ENCODE measurements at places on chromosomes 13 and 19.

DNA sequence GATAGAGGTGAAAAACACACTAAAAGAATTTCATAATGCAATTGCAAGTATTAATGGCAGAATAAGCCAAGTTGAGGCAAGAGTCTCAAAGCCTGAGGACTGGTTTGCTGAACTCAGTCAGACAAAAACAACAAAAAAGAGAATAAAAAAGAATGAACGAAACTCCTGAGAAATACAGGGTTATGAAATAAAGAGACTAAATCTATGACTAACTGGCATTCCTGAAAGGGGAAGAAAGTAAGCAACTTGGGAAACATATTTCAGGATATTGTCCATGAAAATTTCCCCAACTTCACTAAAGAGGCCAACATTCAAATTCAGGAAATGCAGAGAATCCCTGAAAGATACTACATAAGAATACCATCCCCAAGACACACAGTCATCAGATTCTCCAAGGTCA is 47.8 kb downstream of the UBL3 start:
- no peak for DNase-seq

GRCh38 chr19:27966390-27966816 is 1246.5 kb downstream of the UQCRFS1 start:
- peak; percentile 15 for DNase-seq

- DNase-seq = no peak
Observed at GRCh38 chr19:41915776-41916414, 12.4 kb downstream of the ERFL start.

DNA sequence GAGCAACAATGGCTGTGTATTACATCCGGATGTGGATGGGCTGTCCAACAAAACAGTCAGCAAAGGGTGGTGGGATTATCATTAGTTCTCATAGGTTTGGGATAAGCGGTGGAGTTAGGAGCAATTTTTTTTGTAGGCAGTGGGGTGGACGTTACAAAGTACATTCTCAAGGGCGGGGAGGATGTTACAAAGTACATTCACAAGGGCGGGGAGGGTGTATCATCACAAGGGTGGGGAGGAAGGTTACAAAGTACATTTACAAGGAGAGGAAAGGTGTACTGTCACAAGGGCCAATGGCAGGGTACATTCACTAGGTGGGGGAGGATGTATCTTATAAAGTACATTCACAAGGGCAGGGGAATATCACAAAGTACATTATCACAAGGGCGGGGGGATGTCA is 20.8 kb upstream of the ZNF561 start:
- no peak for DNase-seq

DNA sequence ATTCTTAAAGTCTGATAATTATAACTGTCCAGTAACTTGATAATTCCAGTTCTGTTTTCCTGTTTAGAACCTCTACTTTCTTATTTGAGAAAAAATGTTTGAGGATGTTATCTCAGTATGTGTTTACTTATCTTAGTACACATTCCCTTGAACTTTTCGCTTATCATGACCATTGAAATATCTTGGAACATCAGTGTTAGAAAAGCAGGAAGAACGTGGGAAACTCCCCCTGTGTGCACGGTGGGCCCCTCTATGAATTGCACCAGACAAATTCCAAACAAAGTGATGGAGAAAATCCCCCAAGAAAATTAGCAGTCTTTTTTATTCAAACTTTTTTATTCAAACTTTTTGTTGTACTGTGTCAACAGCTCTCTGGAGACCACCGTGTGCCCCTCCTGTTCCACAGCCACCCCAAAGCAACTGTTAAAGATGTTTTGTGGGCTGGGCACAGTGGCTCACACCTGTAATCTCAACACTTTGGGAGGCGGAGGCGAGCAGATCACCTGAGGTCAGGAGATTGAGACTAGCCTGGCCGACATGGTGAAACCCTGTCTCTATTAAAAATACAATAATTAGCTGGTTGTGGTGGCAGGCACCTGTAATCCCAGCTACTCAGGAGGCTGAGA is 78.3 kb upstream of the PEG3 start:
- DNase-seq = no peak

DNA sequence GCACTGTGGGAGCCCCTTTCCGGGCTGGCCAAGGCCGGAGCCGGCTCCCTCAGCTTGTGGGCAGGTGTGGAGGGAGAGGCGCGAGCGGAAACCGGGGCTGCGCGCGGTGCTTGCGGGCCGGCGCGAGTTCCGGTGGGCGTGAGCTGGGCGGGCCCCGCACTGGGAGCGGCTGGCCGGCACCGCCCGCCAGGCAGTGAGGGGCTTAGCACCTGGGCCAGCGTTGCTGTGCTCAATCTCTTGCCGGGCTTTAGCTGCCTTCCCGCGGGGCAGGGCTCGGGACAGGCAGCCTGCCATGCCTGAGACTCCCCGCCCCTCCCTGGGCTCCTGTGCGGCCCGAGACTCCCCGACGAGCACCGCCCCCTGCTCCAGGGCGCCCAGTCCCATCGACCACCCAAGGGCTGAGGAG is 405.2 kb upstream of the PRR20A start:
- no peak for DNase-seq

GRCh38 chr13:48902368-48902767 is 73.3 kb upstream of the FNDC3A start:
- DNase-seq = peak; percentile 70

DNA sequence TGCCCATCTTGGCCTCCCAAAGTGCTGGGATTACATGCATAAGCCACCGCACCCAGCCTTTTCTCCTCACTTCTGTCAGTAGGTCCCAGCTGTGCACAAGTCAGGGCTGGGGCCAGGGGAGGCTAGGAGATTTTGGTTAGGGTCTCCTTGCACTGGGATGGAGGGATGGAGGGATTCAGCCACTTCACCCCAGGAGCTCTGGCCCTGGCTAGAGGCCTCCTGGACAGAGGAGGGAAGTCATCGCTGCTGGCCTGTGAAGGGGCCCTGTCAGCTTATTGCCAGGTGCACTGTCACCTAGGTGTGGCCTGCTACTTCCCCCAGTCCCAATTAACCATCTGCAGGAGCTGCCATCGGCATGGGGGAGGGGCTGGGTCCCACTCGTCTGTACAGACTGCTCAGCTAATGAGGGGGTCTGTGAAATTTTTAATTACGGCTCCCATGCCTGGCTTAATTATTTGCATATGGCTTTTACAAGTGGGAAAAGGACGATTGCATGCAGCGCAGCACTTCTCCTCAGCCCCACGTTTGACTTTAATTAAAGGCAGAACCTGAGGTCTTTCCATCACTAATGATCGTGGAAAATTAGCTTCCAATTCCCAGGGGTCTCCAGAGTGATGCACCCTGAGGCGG is 52.4 kb downstream of the CHST8 start:
- no peak for DNase-seq

- no peak for DNase-seq
Observed at GRCh38 chr13:71516521-71516920, 350.5 kb downstream of the DACH1 start.

DNA sequence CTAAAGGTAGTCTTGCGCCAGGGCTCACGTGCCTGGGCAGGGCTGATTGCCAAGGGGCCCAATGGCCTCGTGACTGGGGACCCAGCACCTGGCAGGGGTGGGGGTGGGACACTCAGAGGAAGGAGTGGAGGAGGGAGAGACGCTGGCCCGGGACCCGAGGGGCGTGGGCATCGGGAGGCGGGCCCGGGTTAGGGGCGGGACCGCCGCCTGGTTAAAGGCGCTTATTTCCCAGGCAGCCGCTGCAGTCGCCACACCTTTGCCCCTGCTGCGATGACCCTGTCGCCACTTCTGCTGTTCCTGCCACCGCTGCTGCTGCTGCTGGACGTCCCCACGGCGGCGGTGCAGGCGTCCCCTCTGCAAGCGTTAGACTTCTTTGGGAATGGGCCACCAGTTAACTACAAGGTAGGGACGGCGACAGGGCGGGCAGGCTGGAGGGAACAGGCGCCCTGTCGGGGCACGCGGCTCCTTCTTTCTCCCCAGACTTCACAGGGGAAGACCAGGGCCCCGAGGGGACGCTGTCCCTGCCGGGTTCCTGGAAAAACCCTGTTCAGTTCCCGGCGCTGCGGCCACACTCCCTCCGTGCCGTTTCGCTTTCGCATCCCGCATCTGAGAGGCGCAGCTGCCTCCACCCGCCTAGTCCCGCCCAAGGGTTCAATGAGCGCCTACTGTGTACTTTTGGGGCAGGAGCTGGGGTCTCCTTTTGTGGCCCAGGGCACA is at the start of gene IFI30:
Gene IFI30, plus strand, starts transcription at position 242 of the 717 bp plus-strand sequence. Its CDS starts 29 bp downstream, at position 271.
- peak; percentile 49 for DNase-seq

DNA sequence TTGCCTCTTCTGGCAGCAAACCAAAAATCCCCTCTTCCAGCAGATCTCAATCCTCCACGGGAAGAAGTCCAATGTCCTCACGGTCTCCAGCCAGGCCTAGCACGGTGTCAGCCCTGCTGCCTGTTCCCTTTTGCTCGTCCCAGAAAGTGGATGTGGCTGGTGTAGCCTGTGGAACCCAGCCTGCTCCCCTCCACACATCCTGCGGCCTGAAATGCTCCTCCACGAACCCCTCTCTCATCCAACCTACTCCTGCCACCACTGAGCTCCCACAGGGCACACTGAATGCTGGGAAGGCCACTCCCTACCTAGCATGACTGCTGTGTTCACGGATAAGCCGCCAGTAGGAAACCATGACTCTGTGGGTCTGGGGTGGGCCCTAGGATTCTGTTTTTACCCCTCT is 3.0 kb downstream of the MBOAT7 start:
- no peak for DNase-seq

DNA sequence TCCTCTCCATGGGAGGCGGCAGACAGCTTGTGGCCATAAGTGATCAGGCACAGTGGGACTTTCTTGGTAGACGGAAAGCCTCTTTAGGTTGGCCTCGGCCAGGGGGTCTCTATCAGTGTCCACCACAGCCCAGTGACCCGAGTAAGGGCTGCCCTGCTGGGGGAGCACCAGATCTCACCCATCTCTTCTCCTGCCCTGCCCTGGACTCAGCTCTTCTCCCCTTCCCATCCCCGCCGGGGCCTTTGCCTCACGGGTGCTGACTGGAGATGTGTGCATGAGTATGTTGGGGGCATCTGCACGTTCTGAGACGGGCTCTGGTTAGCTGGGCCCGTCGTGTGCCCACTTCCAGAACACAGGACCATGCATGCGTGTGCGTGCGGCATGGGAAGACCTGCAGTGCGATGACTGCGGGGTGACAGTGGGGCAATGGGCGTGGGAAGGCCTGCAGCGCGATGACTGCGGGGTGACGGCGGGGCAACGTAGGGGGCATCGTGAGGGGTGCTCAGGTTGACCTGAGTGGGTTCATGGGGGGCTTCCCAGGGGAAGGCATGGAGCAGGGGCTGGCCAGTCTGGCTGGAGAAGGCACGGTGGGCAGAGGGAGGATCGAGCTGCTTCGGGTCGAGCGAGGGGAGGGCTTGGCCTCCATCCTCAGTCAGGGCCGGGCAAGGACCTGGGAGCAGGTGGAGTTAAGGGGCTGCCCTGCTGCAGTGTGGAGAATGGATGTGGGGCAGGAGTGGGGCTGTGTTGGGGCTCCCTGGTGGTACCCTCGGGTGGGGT is 15.9 kb downstream of the EPN1 start:
- DNase-seq = no peak

DNA sequence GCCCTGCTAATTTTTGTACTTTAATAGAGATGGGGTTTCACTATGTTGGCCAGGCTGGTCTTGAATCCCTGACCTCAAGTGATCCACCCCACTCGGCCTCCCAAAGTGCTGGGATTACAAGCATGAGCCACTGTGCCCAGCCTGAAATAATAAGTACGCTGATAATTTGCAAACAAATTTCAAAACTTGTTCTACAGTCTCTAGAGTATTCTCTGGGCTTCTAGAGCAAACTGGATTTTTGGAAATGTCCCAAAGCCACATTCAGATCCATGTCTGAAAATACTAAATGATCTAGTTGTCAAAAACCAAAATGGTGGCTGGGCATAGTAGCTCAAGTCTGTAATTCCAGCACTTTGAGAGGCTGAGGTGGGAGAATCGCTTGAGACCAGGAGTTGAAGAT is 39.9 kb upstream of the PSPC1 start:
- DNase-seq = no peak

DNA sequence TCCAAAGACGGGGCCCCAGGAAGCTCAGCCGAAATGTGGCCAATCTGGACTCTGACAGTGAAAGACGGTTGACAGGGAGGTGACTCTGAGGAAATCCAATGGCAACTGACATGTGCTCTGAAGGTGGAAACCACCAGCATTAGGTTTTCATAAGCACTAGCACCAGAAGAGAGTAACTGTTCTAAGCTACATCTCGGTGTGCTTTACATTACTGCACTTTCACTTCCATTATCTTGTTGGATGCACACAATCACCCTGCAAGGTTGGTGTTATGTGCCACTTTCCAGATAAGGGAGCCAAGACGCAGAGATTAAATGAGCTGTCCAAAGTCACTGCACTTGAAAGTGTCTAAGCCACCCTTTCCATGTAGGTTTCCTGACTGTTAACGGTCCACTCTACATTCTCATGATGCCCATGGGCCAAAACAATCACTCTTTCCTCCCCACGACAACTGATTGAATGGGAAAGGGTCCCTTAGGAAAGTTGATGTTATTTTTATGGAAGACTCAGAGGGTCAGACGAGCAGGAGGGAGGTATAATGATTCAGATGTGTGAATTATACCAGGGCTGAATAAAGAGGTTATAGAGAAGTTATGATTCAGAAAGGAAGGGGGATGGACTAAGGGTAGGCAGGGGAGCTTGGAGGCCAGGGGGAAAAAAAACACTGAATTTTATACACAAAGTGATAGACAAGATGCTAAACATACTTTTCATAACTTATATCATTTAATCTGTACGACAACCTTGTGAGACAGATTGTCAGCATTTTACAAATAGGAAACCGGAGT is 52.8 kb downstream of the RUBCNL start:
- DNase-seq = no peak

DNA sequence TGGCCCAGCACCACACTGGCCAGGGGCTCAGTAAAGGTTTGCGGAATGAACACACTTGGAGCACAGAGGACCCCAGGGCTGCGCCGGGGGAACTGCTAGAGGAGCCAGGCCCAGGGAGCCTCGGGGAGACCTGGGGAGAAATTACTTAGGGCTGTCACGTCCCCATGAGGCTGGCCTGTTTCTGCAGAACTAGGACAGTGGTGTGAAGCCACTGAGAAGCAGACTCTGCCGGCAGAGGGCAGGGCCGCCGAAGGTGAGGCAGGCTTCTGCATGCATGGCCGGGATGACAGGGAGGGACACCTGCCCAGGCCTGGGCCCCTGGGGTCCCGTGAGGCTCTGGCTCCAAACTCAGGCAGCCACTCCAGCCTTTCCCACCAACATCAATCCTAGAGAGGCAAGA is 26.4 kb downstream of the ELAVL1 start:
- DNase-seq = no peak

DNA sequence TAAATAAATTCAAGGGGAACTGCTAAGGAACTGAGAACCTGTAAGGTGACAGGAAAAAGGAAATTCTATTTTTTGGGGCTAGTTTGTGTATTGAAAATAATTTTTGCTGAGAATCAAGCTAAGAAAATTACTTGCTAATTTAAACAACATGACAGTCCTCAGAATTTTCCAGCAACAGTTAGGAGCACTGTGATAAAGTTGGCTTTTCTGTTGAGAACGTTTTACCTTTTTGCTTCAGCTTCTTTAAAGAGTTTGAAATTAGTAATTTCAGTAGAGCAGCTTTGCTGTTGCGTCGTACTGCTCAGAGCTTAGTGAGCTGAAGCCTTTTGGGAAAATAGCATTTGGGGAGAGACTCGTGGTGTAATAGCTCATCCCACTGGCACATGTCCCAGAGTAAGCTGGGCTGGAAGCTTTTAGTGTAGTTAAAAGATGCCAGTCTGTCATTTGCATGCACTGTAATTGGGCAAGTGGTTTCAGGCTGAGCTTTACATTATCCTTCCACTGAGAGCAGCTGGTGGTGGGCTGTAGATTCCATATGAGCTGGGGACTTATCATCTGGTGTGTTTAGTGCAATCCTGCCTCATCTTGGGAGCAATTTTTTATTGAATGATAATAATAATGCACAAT is 69.8 kb downstream of the LRCH1 start:
- no peak for DNase-seq

Data from AML-193 (cell line).